ENCODE measurements at places on chromosomes 6 and 20.

DNA sequence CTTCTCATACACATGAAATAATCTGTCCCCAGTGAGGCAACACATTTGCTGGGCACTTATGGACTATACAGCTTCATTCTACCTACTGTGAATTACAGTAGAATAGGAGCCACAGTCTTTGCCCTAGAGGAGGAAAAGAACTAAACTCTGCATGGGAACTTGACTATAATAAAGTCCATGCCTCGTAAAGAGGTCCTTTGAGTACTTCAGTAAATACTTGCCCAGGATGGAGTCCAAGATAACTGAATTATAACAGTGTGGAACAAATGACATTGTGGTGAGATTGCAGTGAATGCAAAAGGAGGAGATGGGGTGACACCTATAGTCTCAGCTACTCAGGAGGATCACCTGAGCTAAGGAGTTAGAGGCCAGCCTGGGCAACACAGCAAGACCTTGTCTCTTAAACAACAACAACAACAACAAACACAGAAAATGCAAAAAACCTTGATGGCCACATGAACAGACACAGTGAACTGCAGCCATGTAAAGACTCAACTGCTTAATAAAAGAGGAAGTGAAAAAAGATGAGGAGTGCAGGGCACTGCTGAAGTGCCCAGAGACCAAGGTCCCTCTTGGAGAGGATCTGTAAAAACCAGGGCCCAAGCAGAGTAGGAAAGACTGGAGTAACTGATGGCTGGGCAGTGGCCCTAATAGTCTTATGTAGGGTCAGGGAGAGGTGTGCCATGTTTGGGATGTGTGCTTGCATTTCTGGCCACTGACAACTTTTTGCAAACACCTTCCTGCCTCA lies 3.7 kb downstream of the MRPS18A start:
- DNase-seq = no peak

DNA sequence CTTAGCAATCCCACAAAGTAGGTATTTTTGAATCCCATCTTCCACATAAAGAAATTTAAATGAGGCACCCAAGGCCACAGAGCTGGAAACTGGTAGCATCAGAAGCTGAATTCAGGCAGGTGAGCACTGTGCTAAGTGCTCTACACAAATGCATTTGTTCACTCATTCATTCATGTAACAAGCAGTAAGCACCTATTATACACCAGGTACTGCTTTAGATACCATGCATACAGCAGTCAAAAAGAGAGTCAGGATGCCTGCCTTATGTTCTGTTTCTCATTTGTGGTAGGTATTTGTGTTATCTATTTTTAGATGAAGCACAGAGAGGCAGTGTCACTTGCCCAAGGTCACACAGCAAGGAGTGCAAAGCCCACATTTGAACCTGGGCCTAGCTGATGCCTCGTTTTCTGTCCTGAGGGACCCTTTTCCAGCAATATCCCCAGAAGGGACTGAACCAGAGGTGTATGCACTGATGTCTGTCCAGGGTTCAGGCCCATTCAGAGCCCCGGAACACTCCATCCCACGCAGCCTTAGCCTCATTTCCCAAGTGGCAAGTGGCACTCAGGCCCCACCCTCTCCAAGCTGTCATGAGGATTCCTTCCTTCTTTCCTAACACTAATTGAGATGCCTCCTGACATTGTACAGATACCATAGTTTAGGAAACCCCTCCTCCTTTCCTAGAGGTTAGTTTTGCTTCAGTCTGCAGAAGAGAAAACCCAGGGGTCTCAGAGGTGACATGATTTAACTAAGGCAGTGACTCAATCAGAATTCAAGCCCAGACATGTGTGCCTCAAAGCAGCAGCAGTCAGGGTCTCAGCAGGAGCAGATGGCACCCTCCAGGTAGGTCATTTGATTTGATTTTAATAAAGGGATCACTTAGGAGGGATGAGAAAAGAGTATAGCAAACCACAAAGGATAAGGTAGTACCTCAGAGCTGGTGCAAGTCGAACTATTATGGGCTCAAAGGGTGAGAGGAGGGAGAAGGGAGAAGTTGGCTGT lies 61.2 kb upstream of the SIRPA start:
- DNase-seq = no peak

DNA sequence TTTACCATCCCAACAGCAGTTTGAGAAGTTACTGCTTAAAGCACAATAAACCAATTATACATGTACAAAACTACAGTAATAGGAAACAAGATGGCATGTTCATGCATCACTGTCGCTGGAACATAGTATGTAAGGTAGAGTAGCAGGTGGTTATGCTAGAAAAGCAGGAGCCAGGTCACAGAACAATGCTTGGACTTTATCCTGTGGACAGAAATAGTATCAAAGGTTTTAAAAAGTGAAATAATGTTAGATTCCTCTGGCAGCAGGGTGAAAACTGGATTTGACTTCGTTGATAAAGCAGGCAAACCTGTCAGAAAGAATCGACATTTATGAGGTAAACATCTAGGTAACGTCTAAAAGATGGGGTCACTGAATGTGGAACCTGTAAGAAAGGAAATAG lies 2.5 kb downstream of the BLOC1S5 start:
- DNase-seq = no peak

DNA sequence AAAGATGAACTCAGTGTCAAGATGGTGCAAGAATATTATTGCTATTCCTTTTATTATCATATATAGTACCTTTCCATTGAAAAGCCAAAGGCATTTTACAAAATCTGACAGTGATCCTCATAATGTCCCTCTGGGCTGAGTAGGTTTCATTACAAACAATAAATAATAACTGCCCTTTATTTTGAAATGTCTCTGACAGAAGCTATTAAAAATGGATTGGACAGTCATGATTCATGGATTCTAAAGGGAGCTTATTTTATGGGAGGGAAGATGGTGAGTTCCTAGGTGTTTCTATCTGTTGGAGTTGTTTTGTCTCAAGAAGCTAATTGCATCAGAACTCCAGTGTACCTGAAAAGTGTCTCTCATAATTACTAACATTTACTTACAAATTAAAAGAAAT lies 30.4 kb upstream of the HDAC2 start:
- no peak for DNase-seq

- no peak for DNase-seq
Measured at GRCh38 chr20:49587111-49587570, 19.2 kb upstream of the PTGIS start.

DNA sequence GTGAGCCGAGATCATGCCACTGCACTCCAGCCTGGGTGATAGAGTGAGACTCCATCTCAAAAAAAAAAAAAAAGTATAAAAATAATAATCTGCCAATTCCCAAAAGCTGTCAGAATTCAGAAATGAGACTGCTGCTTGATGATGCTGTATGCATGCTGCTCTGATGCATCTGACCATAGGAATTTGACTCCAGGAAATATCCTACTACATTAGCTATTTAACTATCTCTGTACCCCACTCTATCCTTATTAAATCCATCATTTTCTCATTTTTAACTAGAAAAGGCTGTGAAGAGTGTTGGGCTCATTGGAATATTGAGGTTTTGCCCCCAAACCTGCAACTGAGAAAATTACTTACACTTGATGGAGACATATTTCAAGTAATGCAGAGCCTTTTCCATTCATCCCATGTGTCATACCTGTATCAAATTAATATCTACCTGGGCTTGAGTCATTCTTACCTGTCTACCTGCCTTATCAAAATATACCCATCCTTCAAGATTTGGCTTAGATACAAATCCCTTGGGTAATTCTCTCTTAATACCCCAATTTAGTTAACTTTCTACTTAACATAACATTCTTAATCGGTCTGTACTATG lies 135.2 kb upstream of the PREP start:
- DNase-seq = no peak

DNA sequence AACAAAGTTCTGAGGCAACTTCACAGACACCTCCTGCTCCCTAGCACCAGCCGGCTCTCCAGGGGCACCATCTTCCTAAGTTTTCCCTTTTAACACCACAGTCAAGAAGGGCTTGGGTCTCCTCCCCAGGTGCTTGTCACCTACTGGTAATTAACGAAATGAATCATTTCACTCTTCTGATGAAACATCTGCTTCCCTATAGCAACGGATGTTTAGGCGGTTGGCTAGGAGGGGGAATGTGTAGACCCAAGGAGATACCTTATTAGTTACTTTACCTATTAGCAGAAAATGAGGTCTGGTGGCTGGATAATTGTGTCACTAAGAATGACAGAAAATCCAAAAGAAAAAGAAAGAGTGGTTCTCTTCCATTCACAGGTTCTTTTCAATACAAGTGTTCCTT lies 46.3 kb upstream of the FABP7 start:
- DNase-seq = no peak

DNA sequence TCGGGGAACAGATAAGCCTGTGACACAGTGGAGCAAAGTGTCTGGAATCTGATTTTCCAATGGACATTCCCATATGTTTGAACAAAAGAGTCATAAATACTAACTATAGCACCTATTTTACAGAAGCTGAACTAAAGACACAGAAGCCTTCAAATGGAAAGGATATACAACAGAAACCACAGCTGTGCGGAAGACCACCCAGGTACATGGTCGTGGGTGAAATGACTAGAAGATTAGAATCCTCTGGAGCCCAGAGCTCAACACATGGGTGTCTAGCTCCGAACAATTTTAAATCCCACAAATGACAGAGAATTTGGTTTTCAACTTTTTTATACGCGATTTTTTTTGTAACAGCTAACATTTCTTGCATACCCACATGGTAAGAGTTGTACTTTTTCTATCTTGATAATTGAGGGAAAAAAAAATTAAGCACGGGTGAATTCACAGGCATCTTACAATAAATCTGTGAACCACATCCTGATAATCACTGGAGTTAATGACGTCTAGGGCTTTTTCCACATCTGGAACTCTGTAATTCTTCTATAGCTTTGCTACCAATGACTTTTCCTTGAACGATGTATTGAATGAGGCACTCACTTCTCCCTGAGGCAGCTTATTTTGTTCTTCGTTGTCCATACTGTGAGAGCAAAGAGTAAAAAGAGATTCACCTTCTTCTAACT lies 271.1 kb upstream of the AGPAT4 start:
- DNase-seq = no peak

DNA sequence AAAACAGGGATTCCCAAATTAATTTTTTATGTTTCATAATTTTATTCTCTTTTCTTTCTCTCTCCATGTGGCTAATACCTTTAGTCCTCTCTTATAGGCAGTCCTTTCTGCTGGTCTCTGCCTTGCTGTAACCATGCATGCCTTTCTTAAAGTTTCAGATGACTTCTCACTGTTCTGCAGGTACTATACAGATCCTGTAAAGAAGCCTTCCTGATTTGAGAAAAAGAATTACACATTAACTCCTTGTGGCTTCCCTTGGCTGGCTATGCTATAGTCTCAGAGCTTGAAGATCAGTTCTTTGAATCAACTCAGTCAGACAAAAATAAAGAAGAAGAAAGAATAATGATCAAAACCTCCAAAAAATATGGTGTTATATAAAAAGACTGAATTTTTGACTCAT lies 7.3 kb upstream of the GPR63 start:
- DNase-seq = no peak

DNA sequence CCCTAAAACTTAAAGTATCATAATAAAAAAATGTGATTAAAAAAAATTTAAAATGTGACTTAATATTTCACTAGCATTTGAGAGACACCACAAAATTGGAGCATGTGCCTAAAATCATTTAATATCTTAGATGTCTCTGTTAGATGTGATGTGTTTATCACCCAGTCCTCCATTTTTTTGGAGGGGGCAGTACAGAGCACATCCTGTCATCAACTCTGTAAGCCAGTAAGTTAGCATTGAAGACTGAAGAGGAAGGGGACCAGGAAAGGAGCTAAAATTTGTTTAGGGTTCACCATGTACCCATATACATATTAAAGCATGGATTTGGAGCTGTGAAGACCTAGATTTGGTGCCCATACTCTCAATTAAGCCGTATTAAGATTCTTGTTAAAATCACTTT lies 30.7 kb upstream of the ADIG start:
- no peak for DNase-seq

GRCh38 chr6:39310542-39310941 lies 3.7 kb downstream of the KCNK17 start:
- DNase-seq = no peak

DNA sequence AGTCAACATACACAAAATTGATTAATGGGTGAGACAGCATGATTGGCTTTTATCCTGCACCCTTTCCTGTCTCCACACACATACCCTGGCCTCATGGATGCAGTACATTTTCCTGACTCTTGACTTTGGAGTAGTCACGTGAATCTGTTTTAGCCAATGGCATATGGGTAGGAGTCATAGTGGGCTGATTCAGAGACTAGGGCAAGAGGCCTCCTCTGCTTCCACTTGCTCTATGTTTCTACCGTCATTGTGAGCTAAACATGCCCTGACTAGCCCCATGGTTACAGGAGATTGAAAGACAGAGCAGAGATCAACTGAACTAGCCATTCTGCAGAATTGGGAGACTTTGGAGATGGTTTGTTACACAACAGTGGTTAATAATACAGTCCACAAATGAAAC lies 850.0 kb downstream of the DHX35 start:
- no peak for DNase-seq

DNA sequence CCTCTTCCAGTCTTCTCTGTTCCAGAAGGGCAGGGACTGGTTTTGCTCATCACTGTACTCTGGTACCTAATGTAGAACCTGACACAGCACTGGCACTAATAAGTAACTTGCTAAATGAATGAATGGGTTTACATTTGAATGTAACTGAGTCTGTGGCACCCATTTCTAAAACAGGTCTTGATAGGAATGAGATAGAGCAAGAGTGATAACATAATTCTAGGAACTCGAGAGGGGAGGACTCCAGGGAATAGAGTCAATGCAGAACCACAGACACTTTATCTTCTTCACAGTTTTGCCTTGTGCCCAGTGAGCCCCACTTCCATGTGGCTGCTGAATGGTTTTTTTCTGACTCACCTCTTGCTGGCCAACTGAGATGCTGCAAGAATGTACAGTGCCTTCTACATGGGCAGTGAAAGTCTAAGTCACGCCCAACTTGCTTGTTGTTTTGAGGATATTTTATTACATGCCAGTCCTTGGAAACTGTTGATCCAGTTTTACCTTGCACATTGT lies 61.1 kb downstream of the TBC1D7 start:
- DNase-seq = no peak

GRCh38 chr6:16562498-16562897 lies 198.8 kb downstream of the ATXN1 start:
- no peak for DNase-seq

DNA sequence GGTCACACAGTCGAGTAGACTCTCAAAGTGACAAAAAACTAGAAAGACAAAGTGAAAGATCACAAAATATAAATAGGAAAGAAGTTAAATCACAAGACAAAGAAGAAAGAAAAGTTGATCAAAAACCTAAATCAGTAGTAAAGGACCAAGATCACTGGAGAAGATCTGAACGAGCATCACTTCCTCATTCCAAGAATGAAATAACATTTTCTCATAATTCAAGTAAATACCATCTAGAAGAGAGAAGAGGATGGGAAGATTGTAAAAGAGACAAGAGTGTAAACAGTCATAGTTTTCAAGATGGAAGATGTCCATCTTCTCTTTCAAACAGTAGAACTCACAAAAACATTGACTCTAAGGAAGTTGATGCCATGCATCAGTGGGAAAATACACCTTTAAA lies 31.6 kb upstream of the GJA10 start:
- no peak for DNase-seq

- DNase-seq = no peak
Measured at GRCh38 chr6:5998711-5999687, 7.7 kb downstream of the NRN1 start.

Measured in T-helper 9 cell (primary cell).